Stimulated activated CD4-positive, alpha-beta T cell treated with anti-CD3 and anti-CD28 coated beads, TNF-alpha, amount 100 ng/mL, for 4 hours (primary cell): ENCODE measurements at places on chromosomes 1 and 21.

DNA sequence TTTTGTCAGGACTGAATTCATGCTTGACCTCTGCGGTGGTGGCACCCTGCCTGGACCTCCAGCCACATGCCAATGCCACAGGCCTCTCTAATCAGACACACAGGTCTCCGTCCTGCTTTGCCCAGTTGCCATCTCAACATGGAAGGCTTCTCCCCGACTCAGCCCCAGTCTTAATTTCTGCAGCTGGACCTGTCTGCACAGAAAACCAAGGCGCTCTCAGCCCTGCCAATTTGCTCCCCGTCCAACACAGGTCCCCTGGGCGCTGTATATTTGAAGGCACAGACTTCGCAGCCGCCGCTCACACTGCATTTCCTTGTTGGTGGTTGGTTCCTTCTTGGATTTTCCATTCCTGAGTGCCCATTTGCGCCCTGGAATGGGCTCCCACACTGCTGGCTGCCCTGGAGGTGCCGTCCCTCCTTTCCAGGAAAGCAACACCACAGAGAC is 28.0 kb upstream of the PLEKHG5 start:
- no peak for DNase-seq

DNA sequence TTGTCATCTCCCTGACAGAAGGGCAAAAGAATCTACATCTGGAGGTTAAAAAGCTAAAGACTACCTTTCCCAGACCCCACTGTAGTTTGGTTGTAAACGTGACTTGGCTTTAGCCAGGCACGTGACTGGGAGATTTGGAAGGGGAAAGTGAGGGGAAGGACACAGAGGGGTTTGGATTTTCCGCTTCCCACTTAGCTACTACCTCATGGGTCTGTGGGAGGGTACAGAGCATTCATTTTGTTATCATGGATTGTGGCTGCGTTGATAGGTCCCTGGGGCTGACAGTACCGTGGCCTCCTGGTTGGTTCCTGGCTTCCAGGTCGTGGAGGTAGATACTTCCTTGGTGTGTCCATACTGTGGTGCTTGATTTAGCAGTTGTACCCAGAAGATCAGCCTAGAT is 2.6 kb downstream of the CHD1L start:
- no peak for DNase-seq

DNA sequence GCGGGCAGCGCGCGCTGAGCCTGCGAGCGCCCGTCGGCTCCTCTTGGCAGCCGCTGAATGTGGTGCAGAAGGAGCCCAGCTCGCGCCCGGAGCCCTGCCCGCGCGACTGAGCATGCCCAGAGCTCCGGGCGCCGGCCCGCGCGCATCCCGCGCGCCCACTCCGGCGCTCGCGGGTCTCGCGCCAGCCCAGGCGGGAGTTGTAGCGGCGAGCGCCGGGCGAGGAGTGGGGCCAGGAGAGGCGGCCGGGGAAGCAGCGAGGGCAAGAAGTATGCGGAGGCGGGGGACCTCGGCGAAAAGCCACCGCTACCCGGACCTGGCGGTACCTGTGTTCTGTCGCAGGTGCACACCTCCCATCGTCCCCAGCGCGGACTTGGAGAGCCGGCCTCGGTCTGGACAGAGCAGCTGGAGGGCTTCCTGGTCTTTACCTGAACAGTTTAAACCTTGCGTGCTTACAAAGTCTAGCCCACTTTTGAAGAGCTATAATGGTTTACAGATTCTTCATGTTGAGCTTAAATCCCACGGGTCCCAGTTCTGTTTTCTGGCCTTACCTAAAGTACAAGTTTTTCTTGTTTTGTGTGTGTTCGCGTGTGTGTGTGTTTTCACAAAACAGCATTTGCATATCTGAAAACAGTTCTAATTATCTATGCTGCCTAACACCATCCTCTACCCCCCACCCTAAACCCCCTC is at the start of gene DDAH1:
TSS of gene DDAH1 (minus strand) at position 61 of the 687 bp plus-strand sequence. CDS start 114 bp downstream, outside the sequence.
- DNase-seq = no peak

DNA sequence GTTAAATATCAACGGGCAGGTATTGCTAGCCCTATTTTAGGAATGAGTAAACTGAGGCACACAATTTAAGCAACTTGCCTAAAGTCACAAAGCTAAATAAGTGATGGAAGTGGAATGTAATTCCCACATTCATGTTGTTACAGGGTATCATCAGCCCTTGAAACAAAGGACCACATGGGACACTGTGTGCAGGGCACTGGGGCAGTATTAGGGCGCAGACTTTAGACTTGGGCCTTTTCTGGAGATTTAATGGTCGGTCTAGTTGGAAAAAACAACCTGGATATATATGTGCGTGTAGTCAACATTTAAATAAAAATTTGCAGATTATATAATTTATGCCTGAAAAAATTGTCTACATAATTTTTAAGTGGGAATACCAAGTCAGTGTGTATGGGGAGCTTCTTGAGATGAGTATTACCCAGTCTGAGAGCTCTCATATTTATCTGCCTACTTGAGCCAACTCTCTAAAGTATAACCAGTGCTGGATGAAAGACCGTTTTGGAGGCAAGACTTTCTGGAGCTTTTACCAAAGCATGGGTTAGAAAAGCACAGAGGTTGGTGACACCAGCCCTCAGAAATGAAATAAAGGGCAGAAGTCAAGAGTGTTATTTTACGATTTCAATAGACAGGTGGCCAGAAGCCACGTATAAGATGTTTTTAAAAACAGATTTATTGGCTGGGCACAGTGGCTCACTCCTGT is 1.6 kb downstream of the KDM1A start:
- DNase-seq = no peak

- DNase-seq = no peak
These were observed 259.2 kb downstream of the FMN2 start for GRCh38 chr1:240350910-240351331.

DNA sequence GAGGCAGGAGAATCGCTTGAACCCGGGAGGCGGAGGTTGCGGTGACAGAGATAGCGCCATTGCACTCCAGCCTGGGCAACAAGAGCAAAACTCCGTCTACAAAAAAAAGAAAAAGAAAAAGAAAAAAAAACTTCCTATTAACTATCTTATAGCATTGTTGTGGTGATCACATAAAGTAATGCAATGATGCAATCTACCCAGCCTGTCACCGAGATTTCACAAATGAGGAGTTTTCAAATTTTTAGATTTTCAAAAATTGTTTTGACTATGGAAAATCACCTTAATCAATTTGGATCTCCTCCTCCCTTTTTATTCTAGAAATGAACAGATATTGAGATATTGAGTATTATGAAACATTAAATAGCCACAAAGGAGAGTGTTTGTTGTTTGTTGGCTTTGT is 8.0 kb downstream of the FMO5 start:
- no peak for DNase-seq

DNA sequence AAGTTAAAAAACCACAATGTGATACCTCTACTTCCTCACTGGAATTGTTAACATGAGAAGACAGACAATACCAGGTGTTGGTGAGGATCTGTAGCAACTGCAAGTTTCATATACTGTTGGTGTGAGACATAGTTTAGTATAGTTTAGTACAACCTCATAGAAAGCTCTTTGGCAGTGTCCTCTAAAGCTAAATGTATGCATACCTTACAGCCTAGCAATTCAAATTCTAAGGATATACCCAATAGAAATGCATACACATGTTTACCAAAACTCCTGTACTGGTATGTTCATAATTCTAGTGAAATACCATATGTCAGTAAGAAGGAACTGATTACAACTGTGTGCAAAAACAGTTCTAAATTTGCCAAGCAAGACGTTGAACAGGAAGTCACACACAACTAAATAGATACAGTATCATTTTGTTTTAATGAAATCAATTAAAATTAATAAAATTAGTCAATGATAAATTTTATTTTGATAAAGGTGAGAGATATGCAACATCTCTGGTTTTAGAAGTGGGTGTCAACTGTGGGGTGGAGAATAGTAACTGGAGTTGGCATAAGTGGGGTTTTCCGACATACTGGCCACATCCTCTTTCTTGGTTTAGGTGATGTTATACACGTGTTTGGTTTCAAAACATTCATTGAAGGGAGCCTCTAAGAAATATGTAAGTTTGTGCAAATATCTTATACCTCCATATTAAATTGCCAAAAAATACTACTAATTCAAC is 450.7 kb downstream of the PTPRC start:
- no peak for DNase-seq

DNA sequence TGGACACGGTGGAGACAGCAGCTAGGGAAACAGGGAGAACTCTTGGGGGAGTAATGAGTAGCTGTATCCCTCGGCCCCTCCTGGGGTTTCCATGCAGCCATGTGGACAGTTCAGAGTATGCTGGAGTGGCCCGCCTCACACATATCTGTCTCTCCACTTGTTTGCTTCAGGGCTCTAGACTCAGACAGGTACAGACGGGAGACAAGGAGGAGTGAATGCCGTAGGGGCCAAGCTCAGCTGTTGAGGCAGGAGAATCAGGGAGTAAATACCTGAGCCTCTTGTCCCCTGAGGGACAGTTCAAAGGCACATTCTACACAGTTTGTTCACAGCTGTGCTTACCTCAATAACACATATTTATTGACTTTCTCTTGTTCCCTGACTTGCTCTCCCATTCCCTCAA is 7.7 kb upstream of the PTGFRN start:
- no peak for DNase-seq

- DNase-seq = no peak
These were observed 120.1 kb downstream of the SEC16B start for GRCh38 chr1:177849579-177850290.

GRCh38 chr1:155141749-155142148 is 1.4 kb upstream of the DPM3 start:
- DNase-seq = no peak

DNA sequence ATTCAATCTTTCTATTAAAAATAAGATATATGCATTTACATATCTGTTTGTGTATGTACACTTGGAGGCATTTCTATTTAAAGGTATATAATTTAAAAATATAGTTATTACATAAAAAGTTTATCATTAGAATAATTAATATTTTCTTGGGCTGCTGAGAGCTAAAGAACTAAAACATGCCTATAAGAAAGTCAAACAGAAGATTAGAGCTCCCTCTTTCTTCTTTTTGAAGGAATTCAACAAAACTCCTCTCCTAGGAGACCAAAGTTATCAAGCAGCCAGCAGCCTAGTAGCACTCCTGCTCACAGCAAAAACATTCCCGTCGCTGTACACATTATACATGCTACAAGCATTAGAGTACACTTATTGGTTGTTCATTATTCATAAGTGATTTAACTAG is 216.4 kb downstream of the VAV3 start:
- DNase-seq = no peak
